Sciatic nerve (tissue), 2 donors: ENCODE measurements at places on chromosomes 2 and 18.

DNA sequence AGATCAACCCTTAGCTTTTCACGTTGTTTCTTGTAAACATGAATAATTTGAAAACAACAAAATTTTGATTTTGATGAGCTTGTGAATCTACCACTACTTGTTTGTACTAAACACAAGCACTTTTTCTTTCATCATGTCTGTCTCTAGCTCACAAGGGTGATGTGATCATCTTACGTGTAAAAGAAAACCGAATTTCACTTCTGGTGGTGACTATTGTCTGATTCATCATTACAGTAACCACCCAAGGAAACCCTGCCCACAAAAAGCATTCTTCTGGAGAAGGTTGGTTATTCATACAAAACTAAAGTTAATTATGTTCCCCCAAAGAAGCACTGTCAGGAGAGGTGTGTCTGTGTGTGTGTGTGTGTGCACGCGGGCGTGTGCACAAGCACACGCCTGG lies 285.4 kb downstream of the ZNF516 start:
- no peak for DNase-seq

GRCh38 chr2:145022666-145023333 lies 502.9 kb upstream of the ZEB2 start:
- DNase-seq, result no peak

GRCh38 chr18:37309861-37310260 lies 255.7 kb downstream of the CELF4 start:
- no peak for DNase-seq

DNA sequence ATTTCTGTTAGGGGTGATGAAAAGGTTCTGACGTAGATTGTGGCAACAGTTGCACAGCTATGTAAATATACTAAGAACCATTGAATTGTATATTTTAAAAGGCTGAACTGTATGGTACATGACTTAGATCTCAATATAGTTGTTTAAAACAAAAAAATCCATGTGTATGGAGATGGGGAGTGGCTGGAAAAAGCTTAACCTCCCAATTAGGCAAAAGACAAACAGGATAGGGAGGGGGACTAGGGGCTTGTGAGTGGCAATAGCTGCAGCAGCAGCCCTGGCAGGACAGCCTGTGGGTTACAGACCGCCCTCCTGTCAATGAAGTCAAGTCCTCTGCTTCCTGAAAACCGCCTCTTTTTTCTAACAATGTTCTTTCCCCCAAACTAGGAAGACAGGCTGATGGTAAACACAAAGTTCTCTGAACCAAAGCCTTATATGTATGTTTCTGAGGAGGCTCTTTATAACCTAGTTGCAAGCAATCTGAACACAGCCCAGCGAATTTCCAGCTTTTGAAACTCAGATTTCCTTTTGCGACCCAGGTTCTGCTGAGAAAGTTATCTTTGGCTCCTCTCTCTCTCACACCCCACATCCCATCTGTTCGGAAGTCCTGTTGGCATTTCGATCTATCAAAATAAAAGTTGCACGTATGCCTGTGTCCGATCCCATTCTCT lies 10.3 kb downstream of the ATP8B1 start:
- no peak for DNase-seq

GRCh38 chr2:189234991-189235390 lies 55.4 kb upstream of the COL5A2 start:
- DNase-seq, result no peak

GRCh38 chr18:6488956-6489355 lies 74.2 kb upstream of the L3MBTL4 start:
- no peak for DNase-seq

- no peak for DNase-seq
Observed at GRCh38 chr2:108988796-108989713, at the start of gene EDAR. TSS of gene EDAR (minus strand) at chr2:108989220. CDS start at chr2:108931014, 58,206 bp downstream.

GRCh38 chr2:28338046-28338817 lies 54.4 kb upstream of the FOSL2 start:
- DNase-seq, result peak; percentile 81

DNA sequence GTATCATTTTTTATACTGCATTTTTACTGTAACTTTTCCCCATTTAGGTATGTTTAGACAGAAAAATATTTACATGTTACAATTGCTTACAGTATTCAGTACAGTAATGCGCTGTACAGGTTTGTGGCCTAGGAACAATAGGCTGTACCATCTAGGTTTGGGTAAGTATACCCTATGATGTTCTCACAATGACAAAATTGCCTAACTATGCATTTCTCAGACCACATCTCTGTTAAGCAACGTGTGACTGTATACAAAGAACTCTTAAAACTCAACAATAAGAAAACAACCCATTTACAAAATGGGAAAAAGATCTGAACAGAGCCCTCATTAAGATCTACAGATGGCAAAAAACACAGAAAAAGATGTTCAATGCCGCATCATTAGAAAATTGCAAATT lies 29.4 kb downstream of the FAM210A start:
- DNase-seq, result no peak

DNA sequence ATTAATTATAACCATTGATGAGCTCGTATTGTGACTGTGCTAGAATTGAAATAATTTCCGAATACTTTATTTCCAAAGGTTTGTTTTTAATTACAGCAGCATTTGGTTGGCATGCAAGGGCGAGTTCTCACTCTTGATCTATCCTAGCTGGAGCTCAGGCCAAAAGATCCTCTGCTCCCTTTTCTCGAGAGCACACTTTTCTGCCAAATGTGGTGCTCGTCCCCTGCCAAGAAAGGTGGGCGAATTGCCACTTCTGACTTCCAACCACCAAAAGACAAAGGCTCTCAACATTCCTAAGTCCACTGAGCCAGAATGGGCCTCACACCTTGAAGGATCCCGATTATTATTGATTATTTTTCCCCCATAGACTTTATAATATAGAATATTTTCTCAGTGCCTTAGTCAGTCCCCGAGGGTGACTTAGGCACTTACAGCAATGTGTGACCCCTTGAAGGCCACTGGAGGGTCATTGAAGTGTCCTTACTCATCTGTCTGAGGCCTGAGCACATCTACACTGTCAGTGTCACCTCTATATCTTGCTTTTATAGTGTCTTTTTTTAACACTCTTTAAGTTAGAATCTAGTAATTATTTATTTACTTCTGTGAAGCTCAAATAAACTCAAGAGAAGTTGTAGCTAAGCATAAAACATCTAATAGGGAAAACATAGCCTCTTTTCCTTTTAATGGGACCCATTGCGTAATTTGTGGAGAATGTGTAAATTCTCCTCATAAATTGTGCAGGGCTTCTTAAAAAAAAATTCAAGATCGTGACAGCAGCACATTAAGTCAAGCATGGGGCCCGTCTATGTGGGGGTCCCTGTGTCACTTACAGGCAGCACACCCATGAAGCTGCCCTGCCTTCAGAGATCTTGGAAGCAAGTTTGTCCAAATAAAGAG lies 98.3 kb downstream of the MEIS1 start:
- no peak for DNase-seq
